T-helper 17 cell (primary cell): ENCODE measurements at places on chromosomes 1 and 21.

DNA sequence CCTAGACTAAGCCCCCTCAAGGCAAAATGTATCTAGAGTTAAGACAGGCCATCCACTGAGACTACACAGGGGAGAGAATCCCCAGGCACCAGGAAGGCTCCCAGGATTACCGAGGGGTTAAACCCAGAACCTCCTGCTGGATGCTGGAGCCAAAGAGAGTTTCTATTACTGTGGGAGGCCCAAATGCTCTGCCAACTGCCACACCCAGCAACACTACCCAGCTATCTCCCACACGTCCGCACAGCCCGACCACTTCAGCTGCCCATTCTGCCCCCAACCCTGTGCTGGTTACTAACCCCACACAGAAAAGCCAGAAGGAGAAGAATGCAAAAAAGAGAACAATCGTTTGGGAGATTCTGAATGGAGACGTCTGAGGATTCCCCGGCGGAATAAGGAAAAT is 63.6 kb downstream of the CD46 start:
- no peak for DNase-seq

GRCh38 chr1:188476606-188477005 is 1647.9 kb downstream of the PLA2G4A start:
- DNase-seq, result no peak

- no peak for DNase-seq
Observed at GRCh38 chr1:209038735-209039134, 544.8 kb upstream of the CAMK1G start.

DNA sequence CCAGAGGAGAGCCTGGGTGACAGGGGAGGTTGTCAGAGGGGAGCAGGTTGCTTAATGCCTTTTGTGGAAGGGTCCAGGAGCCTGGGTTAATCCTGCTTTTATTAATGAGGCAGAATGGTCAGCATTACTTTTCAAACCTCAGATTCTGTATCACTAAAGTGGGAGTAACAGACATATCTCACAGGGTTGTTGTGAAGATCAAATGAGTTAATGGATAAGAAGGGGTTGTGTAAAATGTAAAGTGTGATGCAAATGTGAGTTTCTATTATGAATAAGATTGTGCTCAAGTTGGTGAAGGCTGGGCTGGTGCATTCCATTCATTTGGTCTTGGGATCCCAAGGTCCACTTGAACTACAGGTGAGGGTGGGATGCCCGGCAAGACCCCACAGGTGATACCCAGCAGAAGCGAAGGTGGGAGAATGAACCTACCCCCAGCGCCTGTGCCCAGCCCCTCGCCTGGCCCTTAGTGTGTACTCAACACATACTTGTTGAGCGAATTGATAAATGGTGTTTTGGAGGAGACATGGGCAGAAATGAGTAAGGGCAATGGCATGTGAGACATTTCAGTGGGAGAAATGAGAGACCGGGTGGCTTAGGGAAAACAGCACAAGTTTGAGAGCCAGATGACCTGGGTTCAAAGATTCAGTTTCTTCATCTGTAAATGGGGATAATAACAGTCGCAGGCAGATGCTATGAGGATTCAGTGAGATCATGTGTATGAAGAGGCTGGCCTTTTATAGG is 6.2 kb downstream of the SLC26A9 start:
- no peak for DNase-seq

GRCh38 chr1:63602629-63603028 is 9.4 kb downstream of the PGM1 start:
- no peak for DNase-seq
